ENCODE measurements at places on chromosomes 13 and 19. TPM values are rescaled to one million over a fixed set of nuclear protein-coding genes. Genes with fewer than 3 reads are reported as not detected.

Gene SIGLEC9
- 1.7 TPM for total RNA-seq

Gene KLK12
- total RNA-seq: not detected

Gene CEACAM3
- total RNA-seq: not detected

Gene PRTN3
- total RNA-seq: not detected

Gene ZNF506
- total RNA-seq: 8.1 TPM

DNA sequence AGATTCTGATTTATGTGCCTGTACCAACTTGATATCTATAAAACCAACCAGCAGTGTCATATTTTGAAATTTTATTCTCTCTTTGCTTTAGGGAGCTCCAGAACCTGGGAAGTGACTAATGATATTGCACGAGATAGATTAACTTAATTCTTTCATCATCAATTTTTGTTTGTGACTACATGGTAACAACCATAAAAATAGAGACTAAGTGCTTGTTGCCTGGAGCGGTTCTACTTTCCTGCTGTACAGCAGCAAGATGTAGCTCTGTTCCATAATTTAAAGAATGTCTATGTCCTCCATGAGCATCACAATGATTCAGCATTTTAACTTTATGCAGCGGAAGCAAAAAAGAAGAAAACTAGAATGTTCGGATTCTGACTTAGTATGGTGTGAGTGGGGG lies 275.6 kb downstream of the KLF5 start:
- no peak for DNase-seq

DNA sequence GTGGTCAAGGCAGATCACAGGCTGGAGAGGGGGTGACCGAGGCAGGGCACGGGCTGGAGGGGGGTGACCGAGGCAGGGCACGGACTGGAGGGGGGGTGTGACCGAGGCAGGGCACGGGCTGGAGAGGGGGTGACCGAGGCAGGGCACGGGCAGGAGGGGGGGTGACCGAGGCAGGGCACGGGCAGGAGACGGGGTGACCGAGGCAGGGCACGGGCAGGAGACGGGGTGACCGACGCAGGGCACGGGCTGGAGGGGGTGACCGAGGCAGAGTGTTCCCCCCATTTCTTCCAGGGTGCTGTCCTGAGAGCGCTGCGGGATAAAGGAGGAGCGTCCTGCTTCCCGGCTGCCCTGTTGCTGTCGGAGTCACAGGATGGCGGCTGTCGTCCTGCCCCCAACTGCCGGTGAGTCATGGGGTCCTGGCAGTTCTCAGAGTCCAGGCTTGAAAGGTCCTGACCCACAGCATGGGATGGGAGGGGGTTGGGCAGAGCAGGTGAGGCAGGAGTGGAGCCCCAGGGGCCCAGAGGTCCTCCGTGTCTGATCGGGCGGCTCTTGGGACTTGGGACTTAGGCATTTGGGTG lies 5.3 kb downstream of the ZNF557 start:
- no peak for DNase-seq

DNA sequence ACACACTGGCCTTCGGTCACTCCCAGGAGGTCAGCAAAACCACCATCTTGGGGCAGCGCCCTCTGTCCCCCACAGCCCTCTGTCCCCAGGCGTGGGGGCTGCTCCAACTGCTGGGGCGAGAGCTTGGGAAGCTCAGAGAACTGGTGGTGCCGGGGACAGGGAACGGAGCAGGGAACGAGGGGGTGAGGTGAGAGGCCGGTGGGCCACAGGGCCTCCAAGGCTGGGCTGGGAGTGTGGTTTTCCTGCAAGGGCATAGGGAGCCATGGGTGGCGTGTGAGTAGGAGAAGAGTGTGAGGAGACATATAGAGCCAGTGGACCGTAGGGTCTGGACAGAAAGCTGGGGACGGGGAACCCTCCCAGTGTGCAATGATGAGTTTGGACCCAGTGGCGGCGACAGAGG lies 34.1 kb downstream of the F2RL3 start:
- DNase-seq: no peak

GRCh38 chr19:39489756-39490155 lies 9.0 kb upstream of the DLL3 start:
- DNase-seq: no peak

- DNase-seq: no peak
These were observed 75.4 kb upstream of the GPR183 start for GRCh38 chr13:99382428-99383133.

DNA sequence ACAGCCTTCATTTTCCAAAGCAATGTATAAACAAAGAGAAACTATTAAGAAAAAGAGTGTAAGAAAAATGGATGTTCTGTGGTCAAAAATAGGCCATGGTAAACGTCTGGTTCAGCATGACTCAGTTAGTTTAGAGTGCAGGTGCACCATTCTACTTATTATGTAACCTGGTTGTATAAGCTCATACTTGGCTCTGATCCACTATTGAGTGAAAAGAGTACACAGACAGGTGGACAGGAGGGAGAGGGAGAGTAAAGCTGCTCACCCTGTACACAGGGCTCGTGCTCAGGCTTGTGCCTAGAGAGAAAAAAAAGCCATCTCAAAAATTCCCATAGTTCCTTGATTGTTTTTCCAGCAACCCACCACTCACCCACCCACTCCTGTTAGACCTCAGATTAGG lies 85.8 kb upstream of the ZNF91 start:
- no peak for DNase-seq

DNA sequence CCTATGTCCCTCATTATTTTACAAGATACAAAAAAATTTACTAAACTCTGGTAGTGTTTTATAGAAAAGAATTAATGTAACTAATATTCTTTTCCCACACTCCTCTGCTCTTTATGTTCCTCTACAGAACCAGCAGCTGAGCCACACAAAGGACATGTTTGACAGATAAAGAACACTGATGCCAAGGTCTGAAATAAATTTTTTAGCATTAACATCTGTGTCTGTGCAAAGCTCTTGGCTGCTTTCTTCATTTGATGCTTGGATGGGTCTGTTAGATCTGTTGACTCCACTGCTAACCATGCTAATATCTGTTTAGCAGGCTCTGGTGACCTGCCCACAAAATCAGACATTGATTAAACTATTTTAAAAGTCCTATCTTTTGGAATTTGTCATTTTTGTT lies 2363.8 kb downstream of the PCDH9 start:
- no peak for DNase-seq

GRCh38 chr19:49912965-49913685 lies 15.9 kb upstream of the ATF5 start:
- no peak for DNase-seq

- no peak for DNase-seq
These were observed 178.8 kb upstream of the TMTC4 start for GRCh38 chr13:100853434-100853833.

DNA sequence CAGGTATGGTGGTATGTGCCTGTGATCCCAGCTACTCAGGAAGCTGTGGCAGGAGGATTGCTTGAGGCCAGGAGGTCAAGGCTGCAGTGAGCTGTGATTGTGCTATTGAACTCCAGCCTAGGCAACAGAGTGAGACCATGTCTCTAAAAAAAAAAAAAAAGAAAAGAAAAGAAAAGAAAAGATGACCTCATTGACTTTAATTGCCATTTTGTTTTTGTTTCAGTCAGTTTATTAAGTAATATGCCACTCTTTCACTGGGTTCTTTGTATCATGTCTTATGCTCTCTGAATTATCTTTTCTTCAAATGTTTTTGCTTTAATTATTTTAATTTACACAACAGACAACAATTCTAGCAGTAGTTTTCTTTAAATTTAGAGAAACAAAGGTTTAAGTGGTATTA lies 293.8 kb downstream of the TSHZ3 start:
- DNase-seq: no peak

DNA sequence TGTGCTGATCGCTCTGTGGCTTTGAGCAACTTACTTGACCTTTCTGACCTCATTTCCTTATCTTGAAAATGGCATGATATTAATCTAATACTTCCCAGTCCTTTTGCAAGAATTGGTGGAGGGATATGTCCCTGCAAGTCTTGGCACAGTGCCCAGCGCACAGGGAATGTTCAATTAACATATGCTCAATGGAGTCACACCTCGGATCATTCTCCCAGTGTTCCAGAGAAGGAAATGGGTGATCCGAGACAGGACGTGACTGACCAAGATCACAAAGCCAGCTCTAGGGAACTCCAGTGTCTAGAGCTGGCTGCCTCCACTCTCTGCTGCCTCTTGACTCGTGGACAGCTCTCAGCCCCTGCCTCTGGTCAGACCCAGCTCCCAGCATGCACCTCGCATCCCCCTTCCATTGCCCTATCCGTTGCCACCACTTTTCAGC lies 3.6 kb downstream of the CDC42EP5 start:
- peak; percentile 83 for DNase-seq

- DNase-seq: no peak
These were observed 1.7 kb downstream of the SSC5D start for GRCh38 chr19:55489711-55490477.

DNA sequence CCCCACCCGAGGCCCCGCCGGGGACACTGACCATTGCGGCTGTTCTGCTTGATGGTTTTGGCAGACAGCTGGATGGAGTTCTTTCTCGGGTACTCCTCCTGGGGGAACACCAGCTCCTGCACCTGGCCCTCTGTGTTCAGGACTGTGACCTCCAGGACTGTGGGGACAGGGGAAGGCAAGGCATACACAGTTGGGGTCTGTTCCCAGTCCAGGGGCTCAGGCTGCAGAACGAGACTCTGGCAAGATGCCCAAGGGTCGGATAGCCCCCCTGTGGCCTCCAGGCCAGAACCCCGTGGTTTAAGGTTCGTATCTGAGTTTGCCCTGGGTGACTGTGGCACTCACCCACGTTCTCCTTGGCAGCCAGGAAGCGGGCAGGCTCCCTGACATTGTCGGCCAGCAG lies 22.7 kb upstream of the ASF1B start:
- DNase-seq: no peak

- DNase-seq: no peak
These were observed 144.8 kb downstream of the DACH1 start for GRCh38 chr13:71722206-71722605.

DNA sequence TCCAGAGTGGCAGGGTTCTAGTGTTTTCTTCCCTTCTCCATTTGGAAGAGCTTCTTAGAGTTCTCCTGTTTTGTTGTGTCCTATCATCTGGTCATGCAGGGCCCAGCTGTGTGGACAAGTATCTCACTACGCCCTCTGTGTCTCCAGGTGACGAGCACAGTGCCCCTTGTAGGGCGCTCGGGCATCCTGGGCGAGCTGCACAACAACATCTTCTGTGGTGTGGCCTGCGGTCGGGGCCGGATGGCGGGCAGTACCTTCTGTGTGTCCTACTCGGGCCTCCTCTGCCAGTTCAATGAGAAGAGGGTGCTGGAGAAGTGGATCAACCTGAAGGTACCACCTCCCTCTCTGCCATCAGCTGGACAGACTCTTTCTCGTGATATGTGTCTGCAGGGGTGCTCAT lies 13.0 kb downstream of the WDR62 start:
- DNase-seq: no peak

GRCh38 chr13:31433746-31434145 lies 234.0 kb downstream of the B3GLCT start:
- DNase-seq: no peak

DNA sequence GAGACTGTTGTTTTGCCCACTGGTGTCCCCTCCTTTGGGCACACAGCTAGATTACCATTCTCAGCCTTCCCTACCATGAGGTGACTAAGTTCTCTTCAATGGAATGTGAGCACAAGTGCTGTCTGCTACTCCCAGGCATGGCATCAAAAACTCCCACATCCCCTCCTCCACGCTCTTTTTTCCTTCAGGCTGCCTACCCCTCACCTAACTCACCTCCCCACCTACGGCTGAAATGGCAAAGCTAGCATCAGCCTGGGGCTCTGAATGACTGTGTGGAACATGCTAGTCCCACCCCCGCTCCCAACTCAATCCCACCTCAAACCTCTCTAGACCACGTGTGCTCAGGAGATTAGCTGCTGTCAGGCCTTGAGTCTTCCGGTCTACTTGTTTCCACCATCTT lies 512.2 kb downstream of the DIAPH3 start:
- no peak for DNase-seq

- DNase-seq: no peak
These were observed 171.9 kb downstream of the TBC1D4 start for GRCh38 chr13:75309981-75310580.
